ENCODE measurements at places on chromosomes 13 and 19.

GRCh38 chr13:57470491-57470890 lies 161.1 kb upstream of the PCDH17 start:
- DNase-seq: no peak

GRCh38 chr19:7456964-7457541 lies 31.8 kb downstream of the PEX11G start:
- no peak for DNase-seq

DNA sequence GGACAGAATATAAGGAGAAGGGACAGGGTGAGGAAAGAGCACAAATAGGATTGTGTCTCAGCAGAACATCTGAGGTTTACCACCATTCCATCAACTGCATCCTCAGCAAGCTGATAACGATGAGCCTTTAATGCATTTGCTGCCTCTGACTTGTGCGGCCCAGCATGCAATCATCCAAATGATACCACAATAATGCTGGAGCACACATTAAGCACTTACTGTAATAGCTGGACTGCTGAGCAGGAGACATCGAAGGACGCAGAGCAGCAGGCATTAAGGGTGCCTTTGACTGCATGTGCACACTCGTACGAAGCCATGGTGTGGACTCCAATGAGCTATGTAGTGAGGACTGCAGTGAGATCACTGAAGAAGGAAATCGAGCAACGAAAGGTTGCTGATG lies 469.4 kb downstream of the FOXO1 start:
- no peak for DNase-seq

GRCh38 chr13:23146811-23147625 lies 33.8 kb upstream of the SGCG start:
- DNase-seq: peak; percentile 14

- DNase-seq: peak; percentile 48
Observed at GRCh38 chr19:18112989-18113478, 15.5 kb downstream of the MAST3 start.

DNA sequence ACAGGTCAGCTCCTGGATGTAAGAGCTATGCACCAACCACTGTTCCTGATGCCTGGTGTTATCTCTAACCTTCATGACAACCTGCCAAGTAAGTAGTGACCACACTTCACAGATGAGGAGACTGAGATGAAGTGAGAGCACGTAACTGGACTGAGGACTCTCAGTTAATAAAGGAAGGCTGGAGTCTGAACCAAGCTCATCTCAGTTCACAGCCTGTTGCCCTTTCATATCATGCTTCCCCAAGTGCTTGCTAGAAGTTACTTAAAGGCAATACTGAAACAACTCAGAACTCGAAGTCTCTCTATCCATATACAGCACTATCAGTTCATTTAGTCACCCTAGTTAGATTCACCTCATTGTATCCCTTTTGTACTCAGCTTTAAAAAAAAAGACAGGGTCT lies 119.7 kb downstream of the ABCC4 start:
- DNase-seq: no peak

- DNase-seq: no peak
Observed at GRCh38 chr19:52959613-52960295, 2.9 kb downstream of the ZNF816 start.

- DNase-seq: no peak
Observed at GRCh38 chr13:37492075-37492474, 106.5 kb downstream of the POSTN start.

DNA sequence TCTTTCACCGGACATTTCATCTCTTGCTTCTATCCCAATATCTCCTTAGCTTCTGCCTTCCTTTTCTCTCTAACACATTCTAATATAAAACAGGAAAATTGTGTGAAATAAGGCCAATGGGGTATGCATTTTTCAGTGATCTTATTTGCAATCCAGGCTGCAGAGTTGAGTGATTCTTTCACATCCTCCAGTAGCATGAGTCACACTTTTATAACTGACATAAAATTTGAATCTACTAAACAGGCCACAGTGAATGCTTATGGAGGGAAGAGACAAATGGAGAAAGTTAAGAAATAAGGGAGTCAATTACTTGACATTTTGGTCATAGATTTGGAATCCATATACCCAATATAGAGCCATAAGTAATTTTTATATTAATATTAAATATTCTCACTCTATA lies 1037.0 kb upstream of the SPRY2 start:
- DNase-seq: no peak

GRCh38 chr13:26184791-26185250 lies 37.3 kb downstream of the RNF6 start:
- peak; percentile 71 for DNase-seq

- no peak for DNase-seq
Observed at GRCh38 chr19:42985588-42985987, 40.7 kb downstream of the PSG11 start.

DNA sequence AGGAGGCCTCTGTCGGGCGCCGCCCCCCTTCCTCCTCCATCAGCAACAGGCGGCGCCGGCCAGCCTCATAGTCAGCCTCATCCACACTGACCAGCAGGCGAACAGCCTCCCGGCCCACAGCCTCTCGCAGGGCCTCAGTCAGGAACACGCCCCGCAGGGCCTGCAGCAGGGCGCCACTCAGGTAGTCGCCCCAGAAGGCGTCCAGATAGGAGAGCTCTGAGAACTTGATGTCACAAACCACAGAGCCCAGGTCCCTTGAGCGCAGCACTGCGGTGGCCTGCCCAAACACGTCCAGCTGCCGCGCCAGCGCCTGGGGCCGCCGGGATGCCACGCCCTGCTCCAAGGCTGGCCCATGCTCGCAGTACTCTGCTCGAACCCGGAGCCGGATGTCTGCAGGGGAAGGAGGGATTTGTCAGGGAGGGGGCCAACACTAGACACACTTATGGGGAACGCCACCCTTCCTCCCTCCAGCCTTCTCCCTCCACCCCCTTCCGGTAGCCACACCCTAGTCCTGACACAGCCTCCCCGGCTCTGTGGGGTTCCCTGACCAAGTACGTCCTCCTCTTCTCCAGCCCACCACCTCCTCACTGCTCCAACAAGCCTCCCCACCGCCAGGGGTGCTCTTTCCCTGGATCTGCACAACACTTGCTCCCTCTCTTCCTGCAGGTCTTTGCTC lies 17.9 kb downstream of the DEDD2 start:
- peak; percentile 68 for DNase-seq

DNA sequence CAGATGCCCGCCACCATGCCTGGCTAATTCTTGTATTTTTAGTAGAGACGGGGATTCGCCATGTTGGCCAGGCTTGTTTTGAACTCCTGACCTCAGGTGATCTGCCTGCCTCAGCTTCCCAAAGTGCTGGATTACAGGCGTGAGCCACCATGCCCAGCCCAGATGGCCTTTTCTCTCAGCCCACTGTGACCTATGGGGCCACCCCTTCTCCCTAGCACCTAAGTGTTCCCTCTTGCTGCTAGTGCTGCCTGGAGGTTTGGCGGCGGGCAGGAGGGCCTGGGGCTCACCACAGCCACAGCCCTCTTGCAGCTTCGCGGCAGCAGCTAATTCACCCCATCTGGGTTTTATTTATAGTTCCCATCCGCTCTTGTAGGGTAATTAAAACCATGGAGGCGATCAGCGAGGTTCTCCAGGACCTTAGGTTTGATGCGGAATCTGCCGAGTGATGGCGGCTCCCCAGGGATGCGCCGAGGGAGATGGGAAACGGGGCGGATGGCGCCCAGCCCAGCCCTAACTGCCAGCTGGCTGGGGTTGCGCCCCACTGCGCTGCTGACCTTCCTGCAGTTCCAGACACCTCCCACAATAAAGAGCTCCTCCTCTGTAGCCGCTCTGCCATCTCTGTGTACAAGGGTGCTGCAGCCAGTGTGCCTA lies 3.3 kb downstream of the REX1BD start:
- DNase-seq: no peak

DNA sequence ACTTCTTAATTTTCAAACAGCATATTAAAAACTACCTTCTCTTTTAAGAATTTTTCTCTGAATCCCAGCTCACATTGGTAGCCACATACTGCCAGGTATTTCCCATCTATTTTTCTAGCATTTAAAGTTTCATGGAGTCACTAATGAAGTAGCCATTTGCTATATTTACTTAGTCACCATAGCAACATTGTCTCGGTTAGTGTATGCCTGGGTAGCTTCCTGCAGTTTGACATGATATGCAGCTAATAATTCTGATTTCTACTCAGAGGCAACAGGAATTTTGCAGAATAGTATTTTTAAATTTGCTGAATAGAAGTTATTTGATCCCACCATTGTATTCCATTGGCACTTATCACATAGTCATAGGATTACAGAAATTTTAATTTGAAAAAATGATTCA lies 30.9 kb upstream of the KCTD4 start:
- DNase-seq: no peak

DNA sequence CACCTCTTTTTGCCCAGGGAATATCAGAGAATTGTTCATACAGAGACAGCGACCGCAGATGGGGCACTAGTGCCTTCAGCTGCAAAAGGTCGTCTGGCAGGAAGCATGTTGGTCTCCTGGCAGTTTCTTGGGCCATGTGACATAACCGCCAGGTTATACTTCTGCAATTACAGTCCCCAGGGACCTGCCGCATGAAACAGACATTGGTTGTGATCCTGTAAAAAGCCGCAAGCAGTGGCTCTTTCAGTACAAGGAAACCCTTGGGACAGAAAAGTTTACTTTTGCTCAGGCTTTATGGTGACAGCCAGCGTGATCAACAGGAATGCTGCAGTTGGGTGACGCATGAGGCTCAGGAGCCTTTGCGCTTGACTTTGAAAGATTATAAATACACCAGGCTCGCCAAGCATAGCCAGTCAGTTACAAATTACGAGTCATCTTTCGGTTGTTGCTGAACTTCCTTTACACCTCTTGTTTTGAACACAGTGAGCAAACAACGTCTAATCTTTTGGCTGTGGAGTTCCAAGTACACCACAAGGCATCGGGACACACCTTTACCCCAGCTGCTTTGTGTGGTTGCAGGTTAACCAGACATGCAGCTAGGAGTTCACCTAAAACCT lies 50.5 kb upstream of the UBE2L5 start:
- peak; percentile 73 for DNase-seq

GRCh38 chr13:79870766-79871165 lies 389.8 kb downstream of the NDFIP2 start:
- DNase-seq: no peak

- no peak for DNase-seq
Observed at GRCh38 chr13:50584856-50585580, 258.5 kb downstream of the DLEU7 start.

GRCh38 chr19:2283835-2284507 lies 2.0 kb upstream of the PEAK3 start:
- no peak for DNase-seq

DNA sequence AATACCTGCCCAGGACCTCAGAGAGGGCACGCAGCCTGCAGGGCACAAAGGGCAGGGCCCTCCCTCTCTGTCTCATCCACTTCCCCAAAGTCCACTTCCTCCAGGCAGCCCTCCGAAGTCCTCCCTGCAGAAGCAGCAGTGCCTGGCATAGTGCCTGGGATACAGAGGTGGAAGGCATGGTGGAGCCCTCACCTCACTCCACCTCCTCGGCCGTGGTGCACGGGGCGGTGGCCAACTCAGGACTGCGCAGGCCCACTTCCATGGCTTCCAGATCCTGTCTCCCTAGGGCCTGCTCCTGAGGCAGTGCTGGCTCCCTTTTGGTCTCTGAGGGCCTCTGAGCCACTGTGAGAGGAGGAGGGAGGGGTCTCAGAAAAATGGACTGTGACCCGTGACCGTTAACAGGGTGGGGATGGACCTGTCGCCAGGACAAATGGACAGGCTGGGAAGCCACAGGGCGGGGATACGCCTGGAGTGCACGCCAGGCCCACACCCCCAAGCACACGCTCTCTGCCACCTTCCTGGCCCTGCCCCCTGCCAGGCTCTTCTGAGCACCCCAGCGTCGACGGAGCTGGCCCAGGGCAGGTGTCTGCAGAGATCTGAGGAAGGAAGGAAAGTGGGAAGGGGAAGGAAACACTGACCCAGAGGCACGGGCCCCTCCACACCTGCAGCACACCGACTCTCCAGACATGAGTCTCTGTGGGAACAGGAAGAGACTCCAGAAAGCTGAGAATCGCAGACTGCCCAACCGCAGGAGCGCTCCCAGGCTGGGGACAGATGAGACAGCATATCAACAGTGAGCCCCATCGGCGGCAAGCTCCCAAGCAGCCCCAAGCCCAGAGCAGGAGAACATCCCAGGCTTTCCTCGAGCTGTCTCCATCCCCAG lies 8.4 kb downstream of the REXO1 start:
- no peak for DNase-seq

DNA sequence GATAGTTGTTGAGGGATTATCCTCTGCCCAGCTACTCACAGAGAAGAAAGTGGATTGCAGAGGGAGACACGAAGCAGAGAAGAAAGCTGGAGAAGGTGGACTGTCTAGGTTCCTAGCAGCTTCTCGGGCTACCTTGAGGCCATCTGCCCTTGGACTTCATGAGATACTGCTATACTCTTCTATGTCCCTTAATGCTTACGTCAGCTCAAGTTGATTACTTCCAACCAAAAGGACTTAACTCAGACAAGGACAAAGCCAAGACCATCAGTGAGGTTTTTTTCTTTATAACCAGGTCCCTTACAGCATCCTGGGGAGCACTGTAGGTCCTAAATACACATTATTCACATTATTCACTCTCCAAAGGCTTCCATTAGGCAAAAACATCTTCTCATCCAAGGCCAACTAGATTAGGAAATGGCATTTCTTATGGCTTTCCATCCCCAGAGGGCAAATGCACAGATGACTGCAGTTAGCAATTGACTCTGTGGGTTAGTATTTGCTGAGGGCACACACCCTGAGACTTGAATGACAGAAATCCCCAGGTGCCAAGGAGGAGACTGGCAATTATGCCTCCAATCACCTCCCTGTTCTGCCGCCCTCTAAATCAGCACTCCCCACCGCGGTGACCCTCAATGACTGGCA lies 4.1 kb upstream of the UBE2L5 start:
- DNase-seq: no peak

- no peak for DNase-seq
Observed at GRCh38 chr13:71869274-71869673, 2.3 kb upstream of the DACH1 start.

DNA sequence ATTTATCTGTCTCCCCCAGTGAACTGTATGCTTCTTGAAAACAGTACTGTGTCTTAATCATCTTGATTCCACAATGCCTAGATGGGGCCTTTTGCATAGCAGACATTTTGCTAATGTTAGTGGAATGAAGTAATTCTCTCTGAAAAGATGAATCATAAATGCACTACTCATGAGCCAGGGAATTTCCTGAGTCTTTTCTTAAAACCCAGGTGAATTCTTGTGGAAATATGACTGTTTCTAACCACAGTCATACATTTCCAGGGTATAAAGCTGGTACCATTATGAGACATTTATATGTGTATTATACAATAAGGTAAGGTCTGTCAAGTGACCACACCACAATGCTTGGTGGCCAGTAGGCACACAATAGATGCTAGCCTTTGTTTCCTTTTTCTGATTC lies 5.5 kb upstream of the KCTD4 start:
- no peak for DNase-seq

- DNase-seq: peak; percentile 83
Observed at GRCh38 chr19:12035220-12036172, at the start of gene ZNF433. TSS of gene ZNF433 (minus strand) at chr19:12035679. CDS start at chr19:12035539, 140 bp downstream.

DNA sequence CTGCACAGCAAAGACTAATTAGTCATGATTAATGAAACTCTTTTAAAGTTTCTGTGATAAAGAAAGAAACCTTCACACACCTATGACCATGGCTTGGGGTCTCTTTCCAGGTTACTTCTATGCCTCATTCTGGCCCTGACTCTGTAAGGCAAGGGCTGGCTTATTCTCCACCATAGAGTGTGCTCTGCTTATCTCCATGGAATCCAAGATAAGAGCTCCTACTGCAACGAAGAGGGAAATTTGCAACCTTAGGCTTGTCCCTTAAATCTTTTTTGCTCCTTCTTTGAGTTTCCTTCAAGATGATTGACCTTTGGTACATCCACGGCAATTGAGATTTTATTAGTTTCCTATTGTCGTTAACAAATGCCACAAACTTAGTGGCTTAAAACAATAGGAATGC lies 239.9 kb downstream of the SPRY2 start:
- DNase-seq: no peak

- DNase-seq: no peak
Observed at GRCh38 chr19:6271251-6271650, 8.5 kb downstream of the MLLT1 start.

Data from KG1 (cell line).